ENCODE measurements at places on chromosomes 12 and 14.

- DNase-seq = no peak
These were observed 650 bp upstream of the PTGER2 start for GRCh38 chr14:52313462-52313861.

- no peak for DNase-seq
These were observed 25.1 kb downstream of the RBMS2 start for GRCh38 chr12:56546680-56547079.

GRCh38 chr12:12701457-12701856 is 5.5 kb upstream of the GPR19 start:
- no peak for DNase-seq

DNA sequence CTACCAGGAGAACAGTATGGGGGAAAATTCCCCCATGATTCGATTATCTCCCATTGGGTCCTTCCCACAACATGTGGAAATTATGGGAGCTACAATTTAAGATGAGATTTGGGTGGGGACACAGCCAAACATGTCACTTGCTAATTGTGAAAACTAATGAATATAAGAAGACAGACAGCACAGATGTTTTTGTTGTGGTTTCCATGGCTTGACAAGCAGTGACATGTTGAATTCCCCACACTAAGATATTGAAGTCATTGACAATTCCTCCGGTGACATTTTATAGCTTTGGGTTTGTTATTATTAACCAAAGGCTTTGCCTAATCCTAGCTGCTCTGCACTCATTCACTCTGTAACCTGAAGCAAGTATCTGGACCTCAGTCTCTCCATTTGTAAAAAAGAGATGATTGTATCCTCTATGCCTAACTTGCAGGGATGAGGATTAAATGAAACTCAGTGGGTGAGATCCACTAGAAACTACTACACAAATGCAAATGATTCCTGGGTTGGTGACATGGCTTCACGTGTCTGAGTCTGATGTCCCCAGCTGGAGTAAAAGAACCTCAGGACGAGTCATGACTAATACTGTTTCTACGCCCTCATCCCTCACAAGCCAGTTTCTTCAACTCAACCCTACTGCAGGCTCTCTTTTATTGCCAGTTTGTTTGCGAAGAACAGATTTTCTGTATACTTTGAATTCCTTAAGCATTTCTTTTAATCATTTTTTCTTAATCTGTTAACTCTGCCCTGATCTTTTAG is 71.6 kb downstream of the ASCL1 start:
- DNase-seq = no peak

DNA sequence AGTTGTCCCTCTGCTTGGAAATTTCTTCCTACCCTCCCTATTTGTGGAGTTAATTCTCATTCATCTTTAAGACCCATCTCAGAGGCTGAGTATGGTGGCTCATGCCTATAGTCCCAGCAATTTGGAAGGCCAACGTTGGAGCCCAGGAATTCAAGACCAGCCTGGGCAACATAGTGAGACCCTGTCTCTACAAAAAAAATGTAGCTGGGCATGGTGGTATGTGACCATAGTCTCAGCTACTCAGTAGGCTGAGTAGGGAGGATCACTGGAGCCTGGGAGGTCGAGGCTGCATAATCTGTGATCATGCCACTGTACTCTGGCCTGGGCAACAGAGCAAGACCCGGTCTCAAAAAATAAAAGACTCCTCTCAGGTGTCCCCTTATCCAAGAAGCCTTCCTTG is 125.1 kb downstream of the SUDS3 start:
- DNase-seq = no peak

- no peak for DNase-seq
These were observed 247.4 kb downstream of the GALC start for GRCh38 chr14:87745507-87746118.

- no peak for DNase-seq
These were observed 23.5 kb upstream of the PLEKHG3 start for GRCh38 chr14:64680714-64681065.
